ENCODE measurements at places on chromosomes 11 and 22.

DNA sequence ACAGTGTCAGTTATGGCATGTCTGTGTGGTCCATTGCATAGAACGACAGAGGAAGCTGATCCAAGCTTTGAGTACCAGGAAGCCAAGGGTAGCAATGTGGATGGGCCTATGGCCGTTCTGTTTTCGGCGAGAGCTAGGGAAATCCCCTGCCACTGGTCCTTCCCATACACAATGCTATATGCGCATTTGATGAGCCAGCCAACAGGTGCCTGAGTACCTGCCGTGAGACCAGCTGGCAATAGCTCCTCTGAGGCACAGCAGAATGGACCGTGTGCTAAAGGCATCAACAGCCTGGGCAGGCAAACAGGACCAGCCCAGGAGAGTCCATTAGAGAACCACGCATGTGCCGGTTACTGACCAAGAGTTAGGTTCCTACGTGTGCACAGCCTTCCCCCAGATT, 753.0 kb downstream of the NTM start:
- DNase-seq: no peak

DNA sequence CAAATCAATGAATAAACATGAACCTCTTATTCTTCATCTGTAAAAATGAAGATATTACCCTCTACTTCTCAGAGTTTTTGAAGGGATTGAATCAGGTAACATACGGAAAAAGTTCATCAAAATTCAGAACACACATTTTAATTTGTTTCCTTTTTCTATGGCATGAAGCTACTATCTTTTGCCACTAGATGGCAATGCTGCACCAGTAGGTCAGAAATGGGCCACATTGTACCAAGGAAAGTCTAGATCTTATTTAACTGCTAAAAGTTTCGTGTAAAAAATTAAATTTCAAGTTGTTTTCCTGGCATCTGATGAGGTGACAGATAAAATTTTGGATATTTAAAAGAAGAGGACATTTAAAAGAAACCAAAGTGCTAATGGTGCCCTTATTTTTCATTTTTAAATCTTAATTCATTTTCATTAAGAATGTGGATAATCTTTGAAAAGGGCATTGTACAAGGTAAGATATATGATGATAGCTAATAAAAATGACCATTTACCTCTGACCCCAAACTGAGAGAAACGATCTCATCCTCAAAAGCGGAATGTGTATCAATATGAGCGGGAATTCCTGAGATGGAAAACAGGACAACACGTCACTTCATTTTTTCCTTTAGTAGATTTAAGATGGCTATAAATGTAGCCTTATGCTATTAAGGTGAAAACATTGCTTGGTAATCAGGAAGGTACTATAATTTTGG, 16.1 kb downstream of the ALKBH8 start:
- no peak for DNase-seq

DNA sequence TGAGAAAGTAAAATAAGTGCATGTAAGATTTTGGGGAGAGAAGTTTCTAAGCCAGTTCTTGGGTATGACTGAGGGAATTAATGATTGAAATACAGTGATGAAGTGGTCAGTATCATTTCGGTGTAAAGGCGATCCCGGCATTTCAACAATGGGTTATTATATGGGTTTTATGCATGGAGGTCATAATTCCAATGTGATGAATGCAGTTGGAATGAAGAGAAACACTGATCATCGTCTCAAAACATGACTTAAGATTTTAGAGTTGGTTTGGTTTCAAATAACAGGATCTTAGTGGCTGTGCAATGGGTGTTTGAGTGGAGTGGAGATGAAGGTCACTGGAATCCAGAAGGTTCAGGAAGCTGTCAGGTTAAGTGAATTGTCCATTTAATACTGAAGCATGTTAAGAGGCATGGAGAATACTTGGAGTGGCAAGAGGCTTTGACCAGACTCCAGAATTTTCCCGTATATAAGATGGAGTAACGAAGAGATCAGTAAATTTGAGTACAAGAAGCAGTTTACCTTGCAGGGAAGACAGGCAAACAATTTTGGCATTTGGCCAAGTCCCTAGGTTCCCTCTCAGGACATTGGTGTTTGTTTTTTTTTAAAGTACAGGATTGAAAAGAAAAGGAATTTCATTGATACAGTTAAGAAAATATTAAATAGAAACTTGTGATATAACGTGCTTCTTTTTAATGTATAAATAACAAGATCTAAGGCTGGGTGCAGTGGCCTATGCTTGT, 96.4 kb upstream of the BIRC3 start:
- no peak for DNase-seq

GRCh38 chr11:102921587-102922220, 33.8 kb downstream of the MMP13 start:
- DNase-seq: no peak

DNA sequence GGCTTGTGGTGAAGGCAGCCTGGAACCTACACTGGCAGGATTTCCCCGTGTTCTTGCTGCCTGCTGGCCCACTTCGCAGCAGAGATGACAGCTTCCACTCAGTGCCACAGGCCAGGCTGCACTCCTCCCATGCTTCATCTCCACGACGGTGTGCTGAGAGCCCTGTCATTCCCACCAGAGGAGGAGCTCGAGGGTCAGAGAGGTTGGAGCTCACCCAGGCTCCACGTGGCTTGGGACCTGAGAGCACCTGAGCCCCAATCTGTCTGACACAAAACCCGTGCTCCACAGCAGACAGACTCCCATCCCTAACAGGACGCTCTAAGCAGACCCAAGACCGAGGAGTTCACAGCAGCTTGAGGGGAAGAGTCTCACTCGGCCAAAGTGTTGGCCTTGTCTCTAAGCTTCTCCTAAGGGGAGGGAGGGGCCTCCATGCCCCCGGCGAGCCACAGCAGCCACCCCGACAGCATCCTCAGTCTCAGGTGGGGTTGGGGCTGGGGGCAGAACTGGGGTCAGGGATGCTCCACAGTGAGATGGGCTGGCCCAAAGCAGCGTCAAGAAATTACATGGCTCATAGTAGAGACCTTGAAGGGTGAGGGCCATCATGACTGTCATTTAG, 10.7 kb downstream of the LRFN4 start:
- no peak for DNase-seq

GRCh38 chr11:11813288-11813962, 28.3 kb upstream of the USP47 start:
- no peak for DNase-seq

DNA sequence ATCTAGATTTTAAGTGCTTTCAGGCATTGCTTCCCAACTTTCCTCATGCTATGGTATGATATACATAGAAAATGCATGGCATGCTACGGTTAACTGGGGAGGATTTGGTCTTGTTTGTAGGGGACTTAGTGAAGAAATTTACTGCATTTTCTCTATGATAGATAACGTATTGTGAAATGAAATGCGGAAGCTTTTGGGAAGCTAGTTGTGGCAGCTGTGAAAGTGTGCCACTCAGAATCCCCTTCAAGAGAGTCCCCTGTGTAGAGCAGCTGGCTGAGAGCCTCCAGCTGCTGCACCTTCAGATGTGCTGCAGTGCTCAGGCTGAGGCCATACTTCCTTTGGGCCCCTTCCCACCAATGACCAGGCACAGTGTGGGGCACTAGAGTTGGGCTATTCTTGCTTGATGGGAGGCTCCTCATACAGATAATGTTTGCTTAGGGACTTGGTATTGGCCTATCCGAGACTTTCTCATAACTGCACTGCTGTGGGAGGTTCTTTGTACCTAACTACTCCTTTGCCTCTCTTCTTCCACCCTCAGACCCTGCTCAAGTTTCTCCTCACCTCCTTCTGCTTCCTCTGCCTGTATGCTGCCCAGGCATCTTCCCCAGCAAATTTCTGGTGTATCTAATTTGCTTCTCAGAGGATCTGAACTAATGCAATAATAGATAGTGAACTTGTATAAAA, 67.3 kb downstream of the HIPK3 start:
- DNase-seq: no peak

- no peak for DNase-seq
Observed at GRCh38 chr11:27452147-27452546, 20.4 kb downstream of the LGR4 start.

DNA sequence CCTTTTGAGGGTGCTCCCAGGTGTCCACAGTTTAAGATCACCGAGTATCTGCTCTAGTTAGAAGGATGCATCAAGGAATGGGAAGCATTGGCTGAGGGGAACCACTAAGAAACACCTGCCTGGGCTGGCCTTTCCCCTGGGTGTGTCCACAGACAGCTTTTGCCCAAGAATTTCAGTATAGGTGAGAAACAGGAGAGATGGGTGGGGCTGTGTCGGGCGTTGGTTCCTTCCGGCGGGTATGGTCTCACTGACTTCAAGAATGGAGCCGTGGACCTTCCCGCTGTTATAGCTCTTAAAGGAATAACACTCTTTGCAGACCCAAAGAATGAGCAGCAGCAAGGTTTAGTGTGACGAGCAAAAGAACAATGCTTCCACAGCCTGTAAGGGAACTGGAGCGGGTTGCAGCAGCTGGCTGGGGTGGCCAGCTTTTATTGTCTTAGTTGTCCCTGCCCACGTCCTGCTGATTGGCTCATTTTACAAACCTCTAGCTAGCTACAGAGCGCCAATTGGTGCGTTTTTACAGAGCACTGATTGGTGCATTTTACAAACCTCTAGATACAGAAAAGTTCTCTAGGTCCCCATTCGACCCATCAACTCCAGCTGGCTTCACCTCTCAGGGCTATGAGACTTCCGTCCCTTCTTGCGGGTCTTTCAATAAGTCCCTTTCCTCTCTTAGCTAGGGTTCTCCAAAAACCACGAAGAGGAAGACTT, 2.4 kb downstream of the FADS1 start:
- DNase-seq: peak; percentile 69

- DNase-seq: no peak
Observed at GRCh38 chr22:43018615-43019014, 3.7 kb upstream of the PACSIN2 start.

DNA sequence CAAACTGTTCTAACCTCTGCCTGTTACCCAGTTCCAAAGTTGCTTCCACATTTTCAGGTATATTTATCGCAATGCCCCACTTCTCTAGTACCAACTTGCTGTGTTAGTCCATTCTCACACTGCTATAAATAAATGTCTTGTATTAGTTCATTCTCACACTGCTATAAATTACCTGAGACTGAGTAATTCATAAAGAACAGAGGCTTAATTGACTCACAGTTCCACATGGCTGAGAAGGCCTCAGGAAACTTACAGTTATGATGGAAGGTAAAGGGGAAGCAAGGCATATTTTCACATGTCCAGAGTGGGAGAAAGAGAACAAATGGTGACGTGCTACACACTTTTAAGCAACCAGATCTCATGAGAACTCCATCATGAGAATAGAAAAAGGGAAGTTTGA, 130.4 kb upstream of the C11orf87 start:
- no peak for DNase-seq

- DNase-seq: no peak
Observed at GRCh38 chr11:123235117-123235655, 40.1 kb upstream of the CLMP start.

DNA sequence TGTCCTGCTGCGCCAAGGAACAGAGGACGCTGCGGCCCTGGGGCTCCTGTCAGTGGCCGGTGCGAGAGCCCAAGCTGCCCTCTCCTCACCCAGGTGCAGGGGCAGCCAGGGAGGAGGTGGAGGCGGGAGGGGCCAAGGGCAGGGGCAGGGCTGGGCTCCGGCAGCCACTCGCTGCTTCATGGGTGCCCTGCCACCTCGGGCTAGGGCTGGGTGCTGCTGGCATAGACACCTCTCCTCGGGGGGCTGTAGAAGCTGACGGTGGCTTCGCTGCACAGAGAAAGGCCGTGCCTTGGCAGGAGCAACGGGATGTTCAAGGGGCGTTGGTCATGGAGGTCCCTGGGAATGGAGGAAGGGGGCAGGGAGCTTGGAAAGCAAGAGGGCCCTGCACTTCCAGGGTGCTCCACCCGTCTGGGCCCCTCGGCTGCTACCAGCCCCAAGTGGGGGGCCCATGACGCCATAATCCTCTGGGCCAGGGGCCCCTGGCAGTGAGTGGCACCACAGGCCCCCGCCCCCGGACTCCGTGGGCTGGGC, 1.6 kb upstream of the TBX1 start:
- no peak for DNase-seq

DNA sequence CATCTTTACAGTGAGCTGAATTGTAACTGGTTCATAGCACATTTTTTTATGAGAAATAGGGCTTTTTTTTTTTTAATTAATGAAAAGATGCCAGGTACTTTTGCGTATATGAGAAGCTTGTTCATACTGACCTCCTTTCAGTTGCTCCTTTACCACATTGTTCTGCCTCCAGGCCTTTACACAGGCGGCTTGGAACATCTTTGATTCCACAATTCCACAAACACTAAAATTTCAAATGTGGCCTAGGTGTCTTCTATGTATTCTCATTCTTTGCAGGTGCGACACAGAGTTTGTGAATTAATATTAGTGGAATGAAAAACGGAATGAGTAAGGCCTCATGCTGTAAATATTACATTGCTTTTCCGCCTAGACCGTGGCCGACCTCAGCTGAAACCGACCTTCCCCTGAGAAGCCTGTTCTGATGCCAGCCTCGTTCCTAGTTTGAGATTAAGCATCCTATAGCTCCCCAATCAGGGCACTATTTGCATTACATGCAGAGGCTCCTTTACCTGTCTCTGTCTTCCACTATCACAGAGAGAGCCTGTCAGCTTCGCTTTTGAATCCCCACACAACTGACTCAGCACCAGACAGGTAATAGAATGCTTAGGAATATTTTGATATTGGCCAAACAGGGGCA, 125.8 kb downstream of the LDLRAD3 start:
- no peak for DNase-seq

DNA sequence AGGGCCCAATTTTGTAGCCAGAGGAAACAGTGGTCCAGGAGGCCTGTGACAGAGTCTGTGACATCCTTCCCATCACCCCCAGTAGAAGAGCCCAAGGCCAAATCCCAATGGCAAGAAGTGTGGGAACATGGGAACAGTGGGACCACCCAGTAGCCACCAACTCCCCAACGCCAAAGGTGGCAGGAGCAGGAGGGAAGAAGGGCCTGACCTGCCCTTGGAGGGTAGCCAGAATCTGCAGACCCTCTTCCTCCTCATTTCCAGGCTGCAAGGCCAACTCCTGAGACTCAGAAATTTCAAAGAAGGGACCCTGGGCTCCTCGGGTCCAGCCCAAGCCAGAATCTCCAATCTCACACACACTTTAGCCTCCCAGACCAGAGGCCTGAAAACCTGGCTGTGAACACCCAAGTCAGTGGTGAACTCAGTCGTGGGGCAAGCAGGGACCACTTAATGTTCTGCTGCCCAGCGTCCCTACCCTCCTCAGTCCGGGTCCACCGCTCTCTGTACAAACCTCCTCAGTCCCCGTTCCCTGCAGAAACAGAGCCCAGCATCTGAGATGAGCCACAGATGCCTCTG, 6.2 kb downstream of the RAB3IL1 start:
- no peak for DNase-seq

- no peak for DNase-seq
Observed at GRCh38 chr11:128898580-128899344, 7.6 kb downstream of the KCNJ5 start.

GRCh38 chr22:27962268-27963044, 43.4 kb upstream of the PITPNB start:
- DNase-seq: no peak
